ENCODE measurements at places on chromosomes 5 and 9.

DNA sequence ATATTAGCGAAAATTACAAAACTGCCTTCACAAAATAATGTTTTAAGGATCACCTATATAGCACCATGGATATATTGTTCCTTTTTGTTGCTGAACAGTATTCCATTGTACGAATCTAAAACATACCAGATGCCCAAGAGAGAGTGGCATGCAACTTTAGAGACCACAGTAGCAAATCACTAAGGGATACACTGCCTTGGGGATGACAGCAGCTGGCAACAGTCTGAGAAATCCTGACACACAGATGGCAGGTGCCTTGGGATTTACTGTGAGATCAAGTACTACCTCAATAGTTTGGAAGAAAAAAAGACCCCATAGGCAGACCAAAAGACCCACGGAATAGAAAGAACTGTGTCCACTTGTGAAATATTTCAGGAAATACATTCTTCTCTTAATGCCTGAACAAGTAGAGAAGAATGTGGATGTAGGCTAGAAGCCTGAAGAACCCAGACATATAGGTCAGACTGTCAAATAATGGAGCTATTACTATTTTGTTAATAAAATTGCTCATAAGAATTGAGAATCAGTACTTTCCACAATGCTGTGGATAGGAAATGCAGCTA lies 53.4 kb downstream of the PLPP1 start:
- no peak for DNase-seq

DNA sequence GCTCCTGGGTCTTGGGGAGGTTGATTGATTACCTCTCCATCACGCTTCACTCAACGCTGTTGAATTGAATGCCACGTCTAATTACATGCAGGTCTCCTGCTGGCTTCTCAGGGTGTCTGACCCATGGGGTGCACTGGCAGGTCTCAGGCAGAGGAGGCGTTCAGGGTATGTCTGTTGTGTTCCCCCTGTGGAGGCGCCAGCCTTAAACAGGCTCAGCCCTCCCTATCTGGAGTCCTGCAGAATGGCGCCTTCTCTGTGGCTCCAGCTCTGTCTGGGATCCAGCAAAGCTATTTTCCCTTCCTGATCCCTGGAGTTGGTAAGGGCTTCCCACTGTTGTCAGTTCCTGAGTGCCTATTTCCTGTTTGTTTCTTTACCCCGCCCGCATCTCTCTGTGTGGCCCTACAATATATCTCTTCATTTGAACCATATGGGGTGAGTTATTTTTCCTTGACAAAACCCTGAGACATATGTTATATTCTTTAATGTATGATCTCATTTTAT lies 150.0 kb downstream of the NTRK2 start:
- no peak for DNase-seq

DNA sequence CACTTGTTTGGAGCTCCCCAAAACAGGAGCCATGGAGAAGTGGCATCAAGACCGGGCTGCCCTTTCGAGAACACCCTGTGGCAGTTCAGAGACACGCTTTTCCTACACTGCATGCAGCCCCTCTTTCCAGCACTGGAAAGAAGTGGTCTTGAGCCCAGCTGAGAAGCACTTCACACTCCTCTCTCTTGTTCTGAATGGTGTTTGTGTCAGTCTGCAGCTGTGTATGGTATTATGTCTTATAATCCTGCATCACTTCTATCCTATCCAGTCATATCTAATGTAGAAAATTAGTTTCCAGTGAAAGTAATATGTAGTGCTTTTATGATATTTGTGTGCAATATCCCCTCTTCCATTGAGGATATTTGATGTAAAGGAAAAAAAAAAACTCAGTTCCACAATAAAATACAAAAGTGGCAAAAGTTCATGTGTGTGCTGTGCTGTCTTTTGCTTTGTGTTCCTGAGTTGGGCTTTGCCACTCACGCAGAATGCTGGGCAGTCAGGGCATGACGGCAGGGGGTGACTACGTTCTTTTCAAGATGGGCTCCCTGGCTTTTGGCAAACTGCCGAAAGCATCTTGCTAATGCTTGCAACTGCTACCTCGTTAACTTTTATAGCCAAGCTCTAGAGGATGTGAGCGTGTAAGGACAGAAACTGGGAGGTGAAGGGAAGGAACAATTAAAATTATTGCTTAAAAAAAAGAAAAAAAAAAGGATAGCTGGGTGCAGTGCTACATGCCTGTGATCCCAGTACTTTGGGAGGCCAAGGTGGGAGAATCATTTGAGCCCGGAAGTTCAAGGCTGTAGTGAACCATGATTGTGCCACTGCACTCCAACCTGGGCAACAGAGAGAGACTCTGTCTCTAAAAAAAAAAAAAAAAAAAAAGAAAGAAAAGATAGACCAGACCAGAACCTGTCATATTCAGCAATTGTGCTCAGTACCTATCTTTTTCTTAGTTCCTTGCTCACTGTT lies 102.2 kb downstream of the MAP1B start:
- peak; percentile 66 for DNase-seq

GRCh38 chr5:102922799-102923477 lies 167.8 kb downstream of the PAM start:
- peak; percentile 14 for DNase-seq

DNA sequence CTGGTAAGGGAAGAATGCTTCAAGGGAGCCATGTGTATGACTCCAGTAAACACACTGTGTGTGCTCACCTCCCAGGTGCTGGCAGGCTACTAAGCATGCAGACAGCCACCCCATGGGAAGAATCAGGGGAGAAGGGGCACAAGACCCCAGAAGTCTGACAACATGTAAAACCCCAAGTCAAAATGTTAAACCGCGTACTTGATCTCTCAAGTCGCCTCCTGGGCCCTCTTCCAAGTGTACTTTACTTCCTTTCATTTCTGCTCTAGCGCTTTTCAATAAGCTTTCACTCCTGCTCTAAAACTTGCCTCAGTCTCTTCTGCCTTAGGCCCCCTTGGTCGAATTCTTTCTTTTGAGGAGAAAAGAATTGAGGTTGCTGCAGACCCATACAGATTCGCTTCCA lies 31.3 kb downstream of the DAPK1 start:
- DNase-seq, result no peak

GRCh38 chr9:19595003-19595402 lies 186.2 kb downstream of the ACER2 start:
- no peak for DNase-seq

DNA sequence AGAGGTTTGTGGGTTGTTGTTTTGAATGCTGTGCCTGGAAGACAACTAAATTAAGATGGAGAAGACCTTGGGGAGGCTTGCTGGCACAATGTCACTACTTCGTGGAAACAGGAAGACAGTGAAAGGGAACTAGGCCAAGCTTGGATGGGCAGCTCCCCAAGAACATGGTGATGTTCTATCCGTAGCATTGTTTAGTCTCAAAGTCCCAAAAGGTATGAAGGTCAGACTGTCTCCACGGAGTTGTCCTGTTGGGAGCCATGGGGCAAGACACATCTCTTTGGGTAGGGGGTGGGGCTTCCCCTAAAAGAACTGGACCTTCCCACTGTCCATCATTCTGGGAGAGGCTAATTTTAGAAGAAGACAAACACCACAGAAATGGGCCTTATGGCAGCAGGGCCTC lies 140.5 kb downstream of the ENTREP1 start:
- no peak for DNase-seq

DNA sequence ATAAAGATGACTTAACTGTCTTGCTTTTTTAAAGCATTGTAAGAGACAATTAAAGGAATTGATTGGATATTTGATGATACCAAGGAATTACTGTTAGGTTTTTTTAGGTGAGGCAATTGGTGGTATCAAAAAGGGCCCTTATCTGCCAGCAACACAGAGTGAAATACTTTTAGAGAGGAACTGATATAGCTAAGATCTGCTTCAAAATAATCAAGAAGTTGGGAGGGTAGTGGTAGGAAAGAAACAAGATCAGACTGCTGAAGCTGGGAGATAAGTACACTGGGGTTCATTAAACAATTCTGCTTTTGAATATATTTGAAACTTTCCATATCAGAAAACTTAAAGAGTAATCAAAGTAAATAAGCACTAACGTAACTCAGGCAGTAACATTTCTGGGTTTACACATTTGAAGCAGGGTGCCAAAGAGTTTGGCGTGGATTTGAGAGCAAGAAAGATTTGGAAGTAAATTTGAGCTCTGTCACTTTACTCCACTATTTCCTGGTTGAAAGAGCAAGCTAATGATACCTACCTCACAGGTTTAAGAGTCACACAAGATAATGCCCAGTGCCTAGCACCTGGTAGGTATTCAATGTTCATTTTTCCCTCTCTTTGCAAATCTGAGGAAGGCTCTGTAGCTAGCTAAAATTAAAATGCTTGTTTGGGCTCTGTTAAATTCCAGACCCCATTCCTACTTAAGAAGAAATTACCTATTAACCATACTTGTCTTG lies 6.9 kb downstream of the ERMP1 start:
- no peak for DNase-seq

GRCh38 chr9:133958756-133959155 lies 33.4 kb downstream of the VAV2 start:
- DNase-seq, result no peak

DNA sequence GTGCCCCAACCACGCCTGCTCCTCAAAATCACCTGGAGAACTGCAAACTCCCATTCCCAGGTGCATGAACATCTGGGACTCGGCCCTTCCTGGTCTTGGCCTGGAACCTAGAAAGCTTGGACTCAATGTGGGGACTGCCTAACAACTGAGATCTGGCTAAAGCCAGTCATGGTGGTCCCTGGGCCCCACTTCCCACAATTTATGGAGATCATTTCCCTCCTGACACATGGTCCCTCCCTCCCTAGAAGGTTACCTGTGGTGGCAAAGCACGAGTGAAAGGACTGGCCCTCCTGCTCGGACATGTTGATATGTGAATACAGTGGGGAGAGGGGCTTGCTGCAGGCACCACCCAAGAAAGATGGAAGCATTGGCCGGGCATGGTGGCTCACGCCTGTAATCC lies 18.8 kb downstream of the BICD2 start:
- no peak for DNase-seq

GRCh38 chr5:156529892-156530291 lies 202.9 kb downstream of the SGCD start:
- no peak for DNase-seq

- no peak for DNase-seq
Observed at GRCh38 chr9:79637177-79637925, 65.6 kb downstream of the TLE4 start.

DNA sequence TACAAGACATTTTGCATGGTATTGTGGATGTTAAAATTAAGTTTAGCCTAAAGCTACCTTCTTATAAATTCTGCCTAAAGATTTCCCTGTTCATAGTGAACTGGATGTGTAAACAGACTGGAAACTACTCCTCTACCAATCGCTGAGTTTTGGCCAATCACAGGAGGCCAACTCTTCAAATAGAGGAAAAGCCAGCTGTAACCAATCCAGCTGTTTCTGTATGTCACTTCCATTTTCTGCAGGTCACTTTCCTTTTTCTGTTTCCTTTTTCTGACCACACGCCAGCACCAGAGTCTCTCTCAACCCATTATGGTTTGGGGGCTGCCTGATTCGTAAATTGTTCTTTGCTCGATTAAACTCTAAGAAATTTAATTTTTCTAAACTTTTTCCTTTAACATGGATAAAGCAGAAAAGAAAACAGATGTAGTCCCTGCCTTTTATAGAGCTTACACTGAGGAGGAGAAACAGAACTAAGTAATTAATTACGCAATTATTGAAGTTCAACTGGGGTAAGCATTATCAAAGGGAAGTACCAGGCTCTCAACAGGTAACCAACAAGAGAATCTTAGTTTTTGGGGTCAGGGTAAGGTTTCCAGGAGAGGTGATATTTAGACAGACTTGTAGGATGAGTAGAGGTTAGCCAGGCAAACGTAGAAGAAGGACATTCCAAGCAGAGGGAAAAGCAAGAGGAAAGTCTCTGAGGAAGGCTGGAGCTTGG lies 27.7 kb downstream of the RANBP3L start:
- DNase-seq, result no peak

- DNase-seq, result no peak
Observed at GRCh38 chr9:135588371-135588770, 26.8 kb downstream of the PAEP start.

GRCh38 chr5:58794875-58795274 lies 212.0 kb downstream of the RAB3C start:
- no peak for DNase-seq

GRCh38 chr9:131995382-131995781 lies 84.3 kb downstream of the MED27 start:
- no peak for DNase-seq

DNA sequence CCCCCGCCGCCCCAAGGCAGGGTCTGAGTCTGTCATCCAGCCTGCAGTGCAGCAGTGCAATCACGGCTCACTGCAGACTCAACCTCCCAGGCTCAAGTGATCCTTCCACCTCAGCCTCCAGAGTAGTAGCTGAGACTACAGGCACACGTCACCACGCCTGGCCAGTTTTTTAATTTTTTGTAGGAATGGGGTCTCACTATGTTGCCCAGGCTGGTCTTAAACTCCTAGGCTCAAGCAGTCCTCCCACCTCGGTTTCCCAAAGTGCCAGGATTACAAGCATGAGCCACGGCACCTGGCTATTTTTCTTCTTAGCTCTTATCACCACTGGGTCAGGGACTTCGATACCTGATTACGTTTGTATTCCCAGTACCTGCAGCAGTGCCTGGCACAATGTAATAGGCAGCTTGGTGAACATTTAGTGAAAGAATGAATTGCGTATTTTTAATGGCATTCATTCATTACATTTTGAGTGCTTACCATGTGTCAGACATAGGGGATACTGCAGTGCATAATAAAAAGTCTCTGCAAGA lies 10.3 kb downstream of the LARP1 start:
- DNase-seq, result no peak

DNA sequence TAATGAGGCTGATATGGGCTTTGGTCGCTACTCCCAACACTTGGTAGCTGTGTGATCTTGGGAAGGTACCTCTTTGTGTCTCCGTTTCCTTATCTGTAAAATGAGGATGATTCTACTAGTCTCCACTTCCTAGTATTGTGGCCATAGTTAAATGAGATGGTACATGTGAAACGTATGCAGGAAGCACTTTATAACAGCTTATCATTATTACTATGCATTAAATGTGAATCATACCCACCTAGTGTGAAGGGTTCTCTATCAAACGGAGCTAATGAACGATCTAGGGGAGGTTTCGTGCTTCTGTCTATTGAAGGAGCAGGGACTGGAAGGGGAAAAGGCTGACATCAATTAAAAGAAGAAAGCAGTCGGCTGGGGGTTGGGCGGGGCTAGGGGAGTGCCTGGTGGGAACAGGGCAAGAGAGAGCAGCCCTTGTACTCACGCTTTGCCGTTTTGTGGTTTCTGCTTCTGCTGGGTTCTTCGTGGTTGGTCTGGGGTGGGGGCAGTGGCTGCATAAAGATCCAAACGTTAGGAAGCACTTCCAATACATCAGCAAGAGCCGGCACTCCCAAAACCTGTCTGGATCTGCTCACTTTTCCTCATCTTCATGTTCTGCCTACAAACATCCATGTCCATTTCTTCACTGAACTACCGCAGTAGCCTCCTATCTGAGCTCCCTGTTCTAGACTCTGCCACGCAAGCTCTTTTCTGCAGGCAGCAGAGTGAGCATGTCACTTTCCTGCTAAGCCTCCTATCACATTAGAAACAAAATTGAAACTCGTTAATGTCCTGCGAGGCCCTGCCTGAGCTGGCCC lies 30.8 kb downstream of the LCP2 start:
- DNase-seq, result no peak

GRCh38 chr9:72743836-72744235 lies 209.0 kb downstream of the ALDH1A1 start:
- DNase-seq, result no peak

GRCh38 chr5:14240359-14240758 lies 97.2 kb downstream of the TRIO start:
- no peak for DNase-seq

Data from BE2C (cell line).